ENCODE measurements at places on chromosomes 12 and 14. TPM values are rescaled to one million over a fixed set of nuclear protein-coding genes. Genes with fewer than 3 reads are reported as not detected.
A peak's percentile ranks its signal among the peaks of the same experiment; 100 is the strongest.

DNA sequence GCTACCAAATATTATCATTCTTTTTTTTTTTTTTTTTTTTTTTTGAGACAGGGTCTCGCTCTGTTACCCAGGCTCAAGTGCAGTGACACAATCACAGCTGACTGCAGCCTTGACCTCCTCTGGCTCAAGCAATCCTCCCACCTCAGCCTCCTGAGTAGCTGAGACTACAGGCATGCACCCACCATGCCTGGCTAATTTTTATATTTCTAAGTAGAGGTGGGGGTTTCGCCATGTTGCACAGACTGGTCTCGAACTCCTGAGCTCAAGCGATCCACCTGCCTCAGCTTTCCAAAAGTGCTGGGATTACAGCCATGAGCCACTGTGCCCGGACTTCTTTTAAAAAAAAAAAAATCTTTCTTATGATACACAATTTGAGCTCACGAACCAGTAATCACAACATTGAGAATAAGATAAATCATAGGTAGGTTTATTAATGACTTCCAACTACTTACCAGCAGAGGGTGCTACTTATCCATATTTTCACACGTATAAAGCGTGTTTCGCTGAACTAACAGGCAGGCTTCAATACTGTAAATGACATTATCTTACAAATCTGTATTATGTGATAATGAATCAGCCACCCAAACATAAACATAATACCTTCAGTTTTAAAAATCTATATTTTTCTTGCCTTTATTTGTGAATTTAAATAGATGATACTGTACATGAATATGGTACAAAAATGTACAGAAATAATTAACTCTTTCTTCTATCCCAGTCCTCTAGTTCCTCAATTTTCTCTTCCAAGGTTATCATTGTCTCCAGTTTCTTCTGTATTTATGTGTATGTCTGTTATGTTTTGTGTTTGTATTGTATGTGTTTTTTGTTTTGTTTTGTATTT lies 42.5 kb upstream of the BCAT1 start:
- no peak for DNase-seq
- H3K27ac ChIP-seq, result no peak overlapping the region
- no peaks in the 10 kb centered on the region for H3K27me3 ChIP-seq
- H3K4me1 ChIP-seq, result peaks cover 5% of the 10 kb centered on the region
- H3K36me3 ChIP-seq, result no peaks in the 10 kb centered on the region
- no peak overlapping the region for H3K4me3 ChIP-seq

DNA sequence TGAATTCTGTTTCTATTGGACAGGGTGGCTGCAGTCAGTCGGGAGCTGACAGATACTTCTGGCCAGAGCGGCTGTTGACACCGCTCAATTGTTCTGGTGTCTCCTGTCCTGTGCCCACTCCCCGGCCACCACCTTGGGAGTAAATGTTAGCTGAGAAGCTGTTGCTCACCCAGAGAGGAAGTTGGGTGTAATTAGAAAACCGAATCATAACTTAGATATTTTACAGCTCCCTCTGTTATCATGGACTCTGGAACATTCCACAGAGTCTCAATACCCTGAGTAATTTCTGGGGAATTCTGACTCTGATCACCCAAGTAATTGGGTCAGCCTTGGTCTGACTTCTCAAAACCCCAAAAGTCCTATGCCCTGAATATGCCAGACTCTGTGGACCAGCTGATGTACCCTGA lies 58.3 kb upstream of the RFLNA start:
- peaks cover 7% of the 10 kb centered on the region for H3K4me1 ChIP-seq
- no peaks in the 10 kb centered on the region for H3K36me3 ChIP-seq
- DNase-seq, result no peak
- no peak overlapping the region for H3K4me3 ChIP-seq
- H3K27me3 ChIP-seq, result no peaks in the 10 kb centered on the region
- no peak overlapping the region for H3K27ac ChIP-seq

DNA sequence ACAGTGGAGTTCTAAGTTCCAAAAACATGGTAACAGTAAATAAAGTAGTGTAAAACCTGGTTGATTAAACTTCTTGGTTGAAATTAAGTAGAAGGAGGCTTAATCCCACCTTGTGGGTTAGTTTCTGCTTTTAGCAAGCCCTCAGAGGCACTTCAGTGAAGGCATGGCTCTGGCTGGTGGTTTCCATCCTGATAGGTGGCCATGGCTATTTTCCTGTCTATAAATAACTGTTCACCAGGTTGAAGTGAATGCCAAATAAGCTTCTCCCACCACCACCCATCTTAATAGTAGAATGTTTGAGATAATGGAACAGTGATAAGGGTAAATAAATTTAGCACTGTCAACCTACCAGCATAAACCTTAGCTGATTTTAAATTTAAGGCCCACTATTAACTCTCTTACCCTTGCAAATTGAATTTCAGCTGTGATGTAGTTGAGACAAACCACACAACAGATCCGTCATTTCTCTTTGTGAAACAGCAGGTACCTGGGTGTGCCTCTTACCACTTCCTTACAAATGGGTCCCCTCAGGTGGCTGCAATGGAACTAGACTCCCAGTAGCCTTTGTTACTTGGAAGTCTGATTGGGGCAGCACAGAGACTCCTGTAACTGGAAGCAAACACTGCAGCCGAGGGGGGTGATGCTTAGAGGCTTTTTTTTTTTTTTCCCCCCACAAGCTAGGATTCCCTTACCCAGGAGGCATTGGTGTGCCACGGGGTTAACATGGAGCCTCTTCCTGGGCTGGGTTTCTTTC lies 41.4 kb downstream of the DAAM1 start:
- no peaks in the 10 kb centered on the region for H3K36me3 ChIP-seq
- H3K27ac ChIP-seq, result no peak overlapping the region
- peaks cover 7% of the 10 kb centered on the region for H3K4me1 ChIP-seq
- no peak overlapping the region for H3K4me3 ChIP-seq
- no peak for DNase-seq
- H3K27me3 ChIP-seq, result no peaks in the 10 kb centered on the region

DNA sequence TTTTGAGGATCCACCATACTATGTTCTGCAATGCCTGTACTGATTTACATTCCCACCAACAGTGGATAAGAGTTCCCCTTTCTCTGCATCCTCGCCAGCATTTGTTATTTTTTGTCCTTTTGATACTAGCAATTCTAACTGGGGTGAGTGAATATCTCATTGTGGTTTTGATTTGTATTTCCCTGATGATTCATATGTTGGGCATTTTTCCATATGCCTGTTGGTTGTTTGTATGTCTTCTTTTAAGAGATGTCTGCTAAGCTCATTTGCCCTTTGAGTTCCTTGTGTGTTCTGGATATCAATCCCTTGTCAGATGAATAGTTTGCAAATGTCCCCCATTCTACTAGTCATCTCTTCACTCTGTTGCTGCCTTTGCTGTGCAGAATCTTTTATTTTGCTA lies 49.0 kb upstream of the MSRB3 start:
- DNase-seq, result no peak
- H3K27me3 ChIP-seq, result no peaks in the 10 kb centered on the region
- no peak overlapping the region for H3K27ac ChIP-seq

IL23A gene
- 0.81 TPM for total RNA-seq

- H3K36me3 ChIP-seq, result no peaks in the 10 kb centered on the region
- H3K27me3 ChIP-seq, result no peaks in the 10 kb centered on the region
- no peak overlapping the region for H3K4me3 ChIP-seq
- no peak for DNase-seq
- peaks cover 85% of the 10 kb centered on the region for H3K4me1 ChIP-seq
Measured at GRCh38 chr12:111431772-111432171, 26.0 kb downstream of the SH2B3 start.

- no peak overlapping the region for H3K27ac ChIP-seq
- H3K27me3 ChIP-seq, result no peaks in the 10 kb centered on the region
- no peaks in the 10 kb centered on the region for H3K4me1 ChIP-seq
- H3K4me3 ChIP-seq, result no peak overlapping the region
- no peaks in the 10 kb centered on the region for H3K36me3 ChIP-seq
Measured at GRCh38 chr12:97316321-97316720, 146.3 kb upstream of the RMST start.

SLC35F4 gene
- total RNA-seq, result not detected

- peak; percentile 63 for DNase-seq
Measured at GRCh38 chr12:62191491-62192179, 68.6 kb upstream of the USP15 start.

DNA sequence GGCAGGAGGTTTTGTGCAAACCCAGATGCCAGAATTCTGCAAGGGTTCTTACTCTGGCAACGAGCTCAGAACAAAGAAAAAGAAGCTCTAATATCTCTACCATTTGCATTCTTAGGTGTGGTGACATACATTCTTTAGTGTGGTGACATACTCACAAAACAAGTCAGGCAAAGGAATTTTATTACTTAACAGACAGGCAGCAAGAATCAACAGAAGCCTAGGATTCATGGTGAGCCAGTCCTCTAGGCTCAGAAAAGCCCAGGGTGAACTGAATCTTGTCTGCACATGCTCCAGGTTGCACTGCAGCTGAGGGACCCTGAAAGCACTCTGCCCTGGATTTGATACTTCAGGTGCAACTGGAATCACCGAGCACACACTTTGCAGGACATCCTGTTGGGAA lies 122.4 kb upstream of the PTPRQ start:
- no peak overlapping the region for H3K27ac ChIP-seq
- H3K36me3 ChIP-seq, result no peaks in the 10 kb centered on the region
- no peaks in the 10 kb centered on the region for H3K4me1 ChIP-seq

GRCh38 chr14:104309657-104310369 lies 171.4 kb downstream of the KIF26A start:
- no peak overlapping the region for H3K4me3 ChIP-seq
- H3K36me3 ChIP-seq, result no peaks in the 10 kb centered on the region
- DNase-seq, result no peak
- no peaks in the 10 kb centered on the region for H3K4me1 ChIP-seq

- no peak overlapping the region for H3K4me3 ChIP-seq
- no peak for DNase-seq
- no peaks in the 10 kb centered on the region for H3K27me3 ChIP-seq
- peaks cover 60% of the 10 kb centered on the region for H3K36me3 ChIP-seq
- H3K27ac ChIP-seq, result peak overlapping the region; percentile 74
Measured at GRCh38 chr12:6541371-6542165, 7.3 kb downstream of the GAPDH start.

DNA sequence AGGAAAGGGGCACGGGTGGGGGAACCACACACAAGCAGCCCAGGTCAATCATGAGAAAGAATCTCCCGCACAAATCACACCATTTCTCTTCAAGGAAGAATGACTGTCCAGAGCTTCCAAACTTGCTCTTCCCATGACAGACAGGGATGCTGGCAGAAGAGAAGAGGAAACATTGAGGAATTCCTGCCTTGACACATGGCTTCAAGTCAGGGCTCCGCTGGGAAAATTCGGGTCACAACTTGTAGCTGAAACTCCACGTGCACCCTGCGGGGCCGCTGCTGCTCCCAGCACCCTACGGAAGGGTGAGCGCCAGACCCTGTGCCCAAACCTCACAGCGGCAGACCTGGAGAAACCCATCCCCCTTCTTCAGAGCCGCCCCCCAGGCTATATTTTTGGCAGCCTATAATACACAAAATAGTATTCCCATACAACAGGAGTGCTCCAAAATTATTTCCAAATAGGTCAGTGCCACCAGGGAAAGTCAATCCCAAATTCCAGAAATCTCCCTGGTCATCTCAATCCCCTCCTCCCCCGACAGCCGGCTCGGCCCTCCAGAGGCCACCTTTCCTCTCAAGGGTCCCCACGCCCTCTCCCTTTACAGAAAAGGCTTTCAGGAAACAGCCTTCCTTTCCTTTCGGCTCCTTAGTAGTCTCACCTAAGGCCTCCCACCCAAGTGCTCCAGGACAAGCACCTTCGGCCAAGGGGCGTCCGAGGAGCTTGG lies 1.3 kb downstream of the TMEM132D start:
- no peak overlapping the region for H3K4me3 ChIP-seq
- H3K27ac ChIP-seq, result no peak overlapping the region
- DNase-seq, result no peak
- H3K4me1 ChIP-seq, result no peaks in the 10 kb centered on the region
- H3K27me3 ChIP-seq, result peaks cover 37% of the 10 kb centered on the region

TC2N gene
- 56.7 TPM for total RNA-seq

GRCh38 chr12:87120440-87120839 lies 864.2 kb upstream of the MGAT4C start:
- DNase-seq, result no peak
- H3K27ac ChIP-seq, result no peak overlapping the region
- no peak overlapping the region for H3K4me3 ChIP-seq
- H3K36me3 ChIP-seq, result no peaks in the 10 kb centered on the region
- H3K27me3 ChIP-seq, result no peaks in the 10 kb centered on the region

- no peak for DNase-seq
- peaks cover 31% of the 10 kb centered on the region for H3K4me1 ChIP-seq
- H3K27ac ChIP-seq, result no peak overlapping the region
Measured at GRCh38 chr12:110563702-110564470, 19.2 kb downstream of the PPTC7 start.

DNA sequence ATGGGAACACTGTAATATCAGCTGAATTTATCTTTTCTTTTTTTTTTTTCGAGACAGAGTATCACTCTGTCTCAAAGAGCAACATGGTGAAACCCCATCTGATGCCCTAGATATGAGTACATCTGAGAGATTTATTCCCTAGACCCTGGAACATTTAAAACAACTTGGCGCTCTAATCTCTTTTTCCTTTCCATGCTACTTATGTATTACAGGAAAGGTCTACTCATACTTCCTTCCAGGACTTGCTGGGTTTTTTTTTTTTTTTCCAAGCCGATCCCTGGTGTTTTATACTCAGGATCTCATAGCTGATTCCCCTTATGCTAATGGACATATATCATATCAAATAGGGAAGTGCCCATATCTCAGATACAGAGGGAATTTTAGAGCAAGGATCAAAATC lies 83.1 kb downstream of the MAPKAPK5 start:
- no peaks in the 10 kb centered on the region for H3K4me1 ChIP-seq
- DNase-seq, result no peak
- H3K36me3 ChIP-seq, result no peaks in the 10 kb centered on the region
- H3K4me3 ChIP-seq, result no peak overlapping the region

TRIM9 gene
- total RNA-seq, result 0.32 TPM

DNA sequence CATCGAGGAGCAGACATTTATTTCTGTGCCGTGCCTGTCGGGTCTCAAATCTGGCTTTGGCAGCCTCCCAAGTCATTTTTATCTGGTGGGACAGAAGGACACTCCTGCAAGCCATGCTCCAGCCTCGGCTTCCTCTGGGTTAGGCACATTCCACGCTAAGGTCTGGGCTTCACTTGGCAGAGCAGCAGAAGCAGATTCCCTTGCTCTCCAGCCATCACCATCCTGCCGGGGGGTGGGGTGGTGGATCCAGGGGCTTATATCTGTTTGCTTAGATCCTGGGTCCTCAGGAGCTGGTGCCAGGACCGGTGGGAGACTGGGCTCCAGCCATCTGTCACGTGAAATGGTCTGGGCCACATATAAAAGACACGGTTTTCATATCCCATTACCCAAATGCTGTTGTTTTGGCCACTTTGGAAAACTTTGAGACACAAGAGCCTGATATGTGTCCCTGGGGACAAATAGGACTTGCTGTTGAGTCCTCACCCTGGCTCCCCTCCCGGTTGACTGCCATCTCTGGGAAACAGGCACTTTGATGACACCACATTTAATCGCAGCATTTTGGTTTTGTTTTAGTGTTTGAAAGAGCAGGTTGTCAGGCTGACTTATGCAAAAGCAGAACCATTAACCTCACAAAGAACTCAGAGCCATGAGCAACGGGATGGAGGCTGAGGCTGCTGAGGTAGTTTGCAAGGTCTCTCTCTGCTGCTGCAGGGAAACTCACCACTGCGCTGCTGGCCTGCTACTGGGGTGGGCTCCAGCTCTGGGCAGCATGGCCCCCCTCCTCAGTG lies 69.6 kb upstream of the PRMT8 start:
- H3K4me3 ChIP-seq, result no peak overlapping the region
- DNase-seq, result no peak
- no peak overlapping the region for H3K27ac ChIP-seq

All from upper lobe of right lung (tissue), 1 donor.